ENCODE measurements at places on chromosomes 13 and 19.

DNA sequence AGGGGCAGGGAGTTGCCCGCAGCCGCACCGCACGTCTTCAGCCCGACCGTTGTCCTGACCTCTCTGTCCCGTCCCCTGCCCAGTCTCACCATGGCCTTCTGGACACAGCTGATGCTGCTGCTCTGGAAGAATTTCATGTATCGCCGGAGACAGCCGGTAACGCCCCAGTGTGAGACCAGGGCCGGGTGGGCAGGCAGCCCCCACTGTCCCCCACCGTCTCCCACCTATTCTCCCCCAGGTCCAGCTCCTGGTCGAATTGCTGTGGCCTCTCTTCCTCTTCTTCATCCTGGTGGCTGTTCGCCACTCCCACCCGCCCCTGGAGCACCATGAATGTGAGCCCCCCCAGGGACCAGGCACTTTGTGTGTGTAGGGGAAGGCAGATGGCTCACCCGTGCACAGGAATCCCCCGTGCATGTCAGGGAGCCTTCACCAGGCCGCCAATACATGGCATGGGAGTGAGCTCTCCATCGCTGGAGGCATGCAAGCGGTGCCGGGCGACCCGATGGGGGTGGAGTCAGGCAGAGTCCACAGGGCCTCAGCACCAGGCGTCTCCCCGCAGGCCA is 1.4 kb downstream of the ABCA7 start:
- DNase-seq, result no peak

- no peak for DNase-seq
These were observed 1375.6 kb downstream of the EFNB2 start for GRCh38 chr13:105159841-105160240.

- DNase-seq, result no peak
These were observed 32.6 kb downstream of the PDE4A start for GRCh38 chr19:10452726-10453618.

- DNase-seq, result no peak
These were observed 164.2 kb downstream of the DLEU7 start for GRCh38 chr13:50679321-50679720.

GRCh38 chr13:54449922-54450321 is 1421.3 kb downstream of the OLFM4 start:
- no peak for DNase-seq

GRCh38 chr13:101522607-101523006 is 70.1 kb downstream of the ITGBL1 start:
- no peak for DNase-seq

GRCh38 chr13:100362781-100363180 is 225.8 kb downstream of the GGACT start:
- DNase-seq, result no peak

DNA sequence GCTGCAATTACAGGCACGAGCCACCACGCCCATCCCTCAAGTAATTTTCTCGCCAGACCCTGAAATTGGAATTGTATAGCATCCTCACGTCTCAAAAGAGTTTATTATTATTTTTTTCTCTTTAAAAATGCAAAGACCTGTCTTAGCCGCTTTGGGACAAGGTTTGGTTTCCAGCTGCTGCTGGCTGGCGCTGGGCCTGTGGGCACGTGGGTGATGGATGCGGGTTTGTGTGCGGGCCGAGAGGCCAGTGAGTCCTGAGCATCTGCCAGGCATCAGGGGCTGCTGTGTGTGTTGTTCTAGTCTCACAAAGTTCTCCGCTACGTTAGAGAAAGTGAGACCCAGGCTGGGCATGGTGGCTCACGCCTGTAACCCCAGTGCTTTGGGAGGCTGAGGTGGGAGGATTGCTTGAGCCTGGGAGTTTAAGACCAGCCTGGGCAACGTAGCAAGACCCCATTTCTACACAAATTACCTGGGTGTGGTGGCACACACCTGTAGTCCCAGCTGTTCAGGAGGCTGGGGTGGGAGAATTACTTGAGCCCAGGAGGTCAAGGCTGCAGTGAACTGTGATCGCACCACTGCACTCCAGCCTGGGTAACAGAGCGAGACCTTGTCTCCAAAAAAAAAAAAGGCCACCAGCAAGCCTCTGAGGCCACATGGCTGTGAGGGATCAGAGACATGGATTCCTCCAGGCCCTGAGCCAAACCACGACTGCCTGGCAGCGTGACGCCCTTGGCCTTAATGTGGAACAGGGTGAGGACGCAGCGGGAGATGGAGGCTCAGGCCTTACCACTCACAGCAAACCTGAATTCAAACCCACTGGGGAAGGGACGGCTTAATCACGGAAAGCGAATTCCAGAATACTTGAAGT is 4.7 kb upstream of the TMPRSS9 start:
- no peak for DNase-seq

DNA sequence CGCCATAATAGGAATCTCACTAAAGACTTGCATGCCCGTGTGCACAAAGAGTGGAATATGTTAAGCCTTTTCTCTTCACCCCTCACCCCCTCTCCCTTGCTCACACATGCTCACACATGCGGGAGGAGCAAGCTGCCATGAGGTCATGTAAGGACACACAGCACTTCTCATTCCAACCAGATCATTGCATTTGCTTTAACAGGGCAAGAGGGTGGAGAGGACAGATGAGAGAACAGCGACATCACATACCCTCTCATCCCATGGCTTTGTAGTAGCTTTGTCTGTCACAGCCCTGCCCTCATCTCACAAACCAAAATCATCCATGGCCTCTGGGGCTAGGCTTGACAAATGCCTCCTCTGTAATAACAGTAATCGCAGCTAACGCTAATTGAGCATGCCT is 145.6 kb upstream of the FRY start:
- no peak for DNase-seq

- no peak for DNase-seq
These were observed 51.3 kb downstream of the GPALPP1 start for GRCh38 chr13:45040622-45041021.

DNA sequence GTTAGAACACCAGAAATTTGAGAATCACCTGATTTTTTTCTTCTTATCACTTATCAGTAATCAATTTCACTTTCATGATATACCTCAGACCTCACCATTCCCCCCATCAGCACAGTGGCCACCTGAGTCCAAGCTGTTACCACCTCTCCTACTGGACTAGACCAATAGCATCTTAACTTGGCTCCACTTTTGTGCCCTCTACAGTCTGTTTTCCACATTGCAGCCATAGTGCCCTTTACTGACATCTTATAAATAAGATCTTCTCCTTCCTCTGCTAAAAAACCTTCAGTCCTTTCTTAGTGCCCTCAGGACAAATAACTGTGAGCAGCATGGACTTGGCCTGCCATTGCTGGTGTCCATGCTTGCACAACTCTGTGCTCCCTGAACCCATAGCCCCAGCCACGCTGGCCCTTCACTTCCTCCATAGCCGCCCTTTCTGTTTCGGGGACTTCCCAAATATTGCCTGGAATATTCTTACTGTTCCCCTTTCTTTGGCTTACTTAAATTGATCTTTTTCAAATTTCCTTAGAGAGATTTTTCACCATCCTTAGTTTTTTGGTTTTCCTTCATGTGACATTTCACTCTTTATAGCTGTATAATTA is 380.8 kb downstream of the LMO7 start:
- DNase-seq, result no peak

DNA sequence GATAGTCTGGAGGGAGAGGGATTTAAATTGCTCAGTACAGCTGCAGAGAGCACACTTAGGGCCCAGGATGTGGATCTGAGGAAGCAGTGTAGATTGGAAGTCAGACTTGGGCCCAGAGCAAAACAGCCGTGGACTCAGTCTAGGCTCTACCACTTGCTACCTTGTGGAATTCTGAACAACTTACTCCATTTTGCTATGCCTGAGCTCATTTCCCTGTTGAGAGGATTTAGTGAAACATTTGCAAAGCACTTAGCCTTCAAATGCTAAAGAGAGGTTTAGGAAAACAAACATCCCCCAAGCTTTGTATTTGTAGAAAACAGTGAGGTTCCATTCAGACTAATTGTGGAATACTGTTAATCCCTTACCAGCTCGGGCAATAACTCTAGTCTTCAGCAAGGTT is 453.4 kb upstream of the ZNF507 start:
- no peak for DNase-seq
